Stimulated activated CD8-positive, alpha-beta memory T cell treated with anti-CD3 and anti-CD28 coated beads, Interleukin-4, amount 100 ng/mL, for 4 hours (primary cell): ENCODE measurements at places on chromosomes 11 and 22.

DNA sequence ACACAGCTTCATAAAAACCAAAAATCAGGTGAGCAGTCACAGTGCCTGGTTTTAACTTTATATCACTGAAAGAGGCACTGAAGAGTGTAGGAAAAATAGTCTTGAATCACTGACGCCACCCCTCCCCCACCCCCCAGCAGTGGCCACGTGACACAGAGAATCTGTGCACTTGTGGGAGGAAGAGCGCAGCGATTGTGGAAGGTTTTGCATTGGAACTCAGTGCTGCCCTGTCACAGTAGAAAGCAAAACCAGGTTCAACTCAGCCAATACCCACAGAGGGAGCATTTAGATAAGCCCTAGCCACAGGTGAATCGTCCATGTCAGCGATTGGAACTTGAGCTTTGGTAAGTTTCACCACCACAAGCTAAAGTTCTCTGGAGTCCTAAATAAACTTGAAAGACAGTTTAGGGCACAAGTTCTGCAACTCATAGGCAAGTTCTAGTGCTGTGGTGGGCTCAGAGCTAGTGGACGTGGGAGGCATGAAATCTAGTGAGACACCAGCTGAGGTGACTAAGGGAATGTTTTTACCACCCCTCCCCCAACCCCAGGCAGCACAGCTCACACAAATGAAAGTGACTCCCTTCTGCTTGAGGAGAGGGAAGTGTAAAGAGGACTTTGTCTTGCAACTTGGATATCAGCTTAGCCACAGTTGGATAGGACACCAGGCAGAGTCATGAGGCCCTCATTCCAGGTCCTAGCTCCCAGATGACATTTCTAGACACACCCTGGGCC lies 13.3 kb downstream of the OR52B2 start:
- DNase-seq: no peak

GRCh38 chr22:17705951-17706900 lies 67.7 kb downstream of the BCL2L13 start:
- DNase-seq: peak; percentile 2

- no peak for DNase-seq
These were observed 811 bp upstream of the P2RY2 start for GRCh38 chr11:73217131-73217809.

- DNase-seq: no peak
These were observed 595.2 kb downstream of the BRD1 start for GRCh38 chr22:49232319-49233067.

- no peak for DNase-seq
These were observed 5.5 kb downstream of the PYGM start for GRCh38 chr11:64754124-64754918.

- no peak for DNase-seq
These were observed 344 bp downstream of the IFT27 start for GRCh38 chr22:36775586-36775963.

DNA sequence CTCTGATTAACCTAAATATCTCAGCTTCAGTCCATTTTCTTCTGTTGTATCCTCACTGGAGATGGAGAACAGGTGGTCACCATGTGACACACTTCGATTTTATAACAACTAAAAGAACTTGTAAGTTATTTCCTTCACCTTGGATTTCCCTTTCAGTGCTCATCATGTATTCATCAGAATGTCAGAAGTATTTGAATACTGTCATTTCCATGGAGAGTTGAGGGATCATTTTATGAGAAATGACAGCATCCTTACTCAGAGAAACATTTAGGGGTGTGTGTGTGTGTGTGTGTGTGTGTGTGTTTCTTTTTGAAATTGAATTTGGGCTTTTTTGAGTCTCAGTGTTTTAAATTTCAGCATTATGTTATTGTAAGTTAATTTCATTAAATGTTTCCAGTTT lies 205.8 kb downstream of the ARHGAP42 start:
- no peak for DNase-seq

- DNase-seq: no peak
These were observed 107.1 kb upstream of the PARVA start for GRCh38 chr11:12270215-12270797.

DNA sequence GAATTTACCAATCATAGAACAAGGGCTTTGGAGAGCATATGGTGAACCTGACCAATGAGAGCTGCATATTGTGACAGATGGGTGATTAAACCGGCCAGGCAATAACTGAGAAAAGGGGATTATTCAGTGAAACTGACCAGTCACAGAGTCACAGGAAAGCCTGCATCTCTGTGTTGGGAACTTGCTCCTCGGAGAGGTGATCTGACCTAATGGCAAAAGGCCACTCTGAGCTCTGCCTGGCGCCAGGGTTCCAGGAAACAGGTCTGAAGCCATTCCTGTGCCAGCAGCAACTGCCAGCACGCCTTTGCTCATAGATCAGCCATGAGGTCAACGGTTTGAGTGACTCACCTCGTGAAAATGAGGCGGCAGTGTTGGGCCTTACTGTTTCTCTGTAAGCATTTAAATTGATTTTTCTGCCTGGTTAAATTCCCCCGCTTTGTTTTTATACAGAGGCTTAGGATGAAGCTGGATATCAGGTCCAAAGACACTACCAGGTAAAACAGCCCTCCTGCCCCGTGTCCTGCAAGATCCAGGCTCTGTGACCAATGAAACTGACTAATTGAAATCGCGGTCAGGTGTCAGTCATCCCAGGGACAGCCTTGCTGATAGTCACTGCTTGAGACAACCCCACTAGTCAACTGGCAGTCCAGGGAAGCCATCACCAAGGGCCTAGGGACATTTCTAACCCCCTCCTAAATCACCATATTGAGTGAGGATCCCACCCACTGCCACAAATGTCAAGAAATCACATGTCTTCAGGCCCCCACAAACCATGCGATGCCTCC lies 35.8 kb upstream of the MYOD1 start:
- no peak for DNase-seq

- DNase-seq: no peak
These were observed 406.5 kb upstream of the CCDC90B start for GRCh38 chr11:83692675-83693074.

DNA sequence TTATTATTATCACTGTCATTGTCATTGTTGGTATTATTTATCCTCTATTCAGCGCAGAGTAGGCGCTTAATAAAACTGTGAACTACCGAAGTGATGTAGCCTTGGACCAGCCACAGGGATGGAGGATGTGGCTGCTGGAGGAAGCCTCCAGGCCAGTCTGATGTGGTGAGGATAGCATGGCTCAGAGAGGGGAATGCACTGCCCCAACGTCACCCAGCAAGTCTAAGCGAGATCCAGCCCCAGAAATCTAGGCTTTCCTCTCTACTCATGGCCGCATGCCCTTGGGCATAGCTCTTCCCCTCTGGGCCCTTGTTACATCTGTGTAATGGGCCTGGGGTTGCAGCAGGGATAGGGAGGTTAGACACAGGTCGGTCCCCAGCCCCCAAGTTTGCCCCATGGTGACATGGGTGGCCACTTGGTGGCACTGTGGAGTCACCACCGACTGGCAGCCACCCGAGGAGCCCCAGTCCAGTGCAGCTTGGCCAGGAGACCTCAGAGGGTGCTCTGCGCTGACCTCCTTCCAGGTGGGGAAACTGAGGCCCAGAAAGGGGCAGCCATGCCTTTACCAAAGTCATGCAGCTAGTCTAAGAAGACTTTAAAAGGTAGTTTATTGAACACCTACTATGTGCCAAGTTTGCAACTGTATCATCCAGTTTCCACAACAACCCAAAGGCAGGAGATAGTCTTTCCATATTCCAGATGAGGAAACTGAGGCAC lies 395.7 kb downstream of the MN1 start:
- no peak for DNase-seq

- DNase-seq: no peak
These were observed 4.7 kb upstream of the CASP5 start for GRCh38 chr11:105027678-105028077.

GRCh38 chr11:70682760-70683159 lies 284.4 kb downstream of the CTTN start:
- DNase-seq: no peak

DNA sequence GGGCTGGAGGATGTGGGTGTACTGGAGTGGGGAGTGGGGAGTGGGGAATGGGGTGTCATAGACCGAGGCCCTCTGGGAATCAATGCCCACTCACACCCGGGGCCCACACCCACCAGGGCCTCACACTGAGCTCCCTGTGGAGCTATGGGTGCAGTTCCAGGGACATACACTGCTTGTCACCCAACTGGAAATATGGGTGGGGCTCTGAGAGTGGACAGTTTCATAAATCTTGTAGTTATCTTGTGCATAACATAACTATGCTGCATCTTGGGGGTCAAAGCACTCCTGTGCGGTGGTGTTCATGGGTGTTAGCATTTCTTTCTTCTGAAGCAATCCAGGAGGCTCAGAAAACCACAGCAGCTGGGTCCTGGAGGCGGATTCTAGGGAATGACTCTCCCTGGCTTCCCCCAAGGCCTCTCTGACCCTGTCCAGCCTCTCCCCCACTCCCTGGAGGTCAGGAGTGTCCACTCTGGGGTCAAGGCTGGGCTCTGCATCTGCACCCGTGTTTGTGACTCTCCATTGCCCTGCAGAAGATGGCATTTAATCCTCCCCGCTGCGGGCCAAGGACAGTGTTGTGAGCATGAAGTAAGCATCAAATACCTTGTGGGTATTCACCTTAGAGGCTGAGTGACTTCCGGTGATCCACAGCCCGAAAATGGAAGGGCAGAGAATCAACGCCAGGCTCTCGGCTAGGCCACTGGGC lies 172.5 kb downstream of the CTTN start:
- no peak for DNase-seq

GRCh38 chr11:57192316-57192715 lies 10.6 kb downstream of the LRRC55 start:
- no peak for DNase-seq

DNA sequence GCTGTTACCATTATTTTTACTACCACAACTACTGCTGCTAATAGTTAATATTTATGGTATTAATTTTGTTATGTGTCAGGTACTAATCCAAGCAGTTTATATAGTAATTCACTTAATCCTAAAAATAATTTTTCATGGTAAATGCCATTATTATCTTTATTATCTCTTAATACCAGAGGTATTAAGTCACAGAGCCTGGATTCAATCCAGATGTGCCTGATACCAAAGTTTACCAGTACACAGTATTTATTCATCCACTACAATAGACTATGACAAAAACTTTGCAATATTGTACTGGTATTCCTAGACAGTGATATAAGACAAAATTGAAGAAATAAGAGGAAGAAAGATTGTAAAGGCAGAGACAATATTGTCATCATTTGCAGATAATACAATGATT lies 24.5 kb downstream of the MAP6 start:
- DNase-seq: no peak

GRCh38 chr11:108253176-108253575 lies 30.3 kb downstream of the ATM start:
- DNase-seq: no peak

DNA sequence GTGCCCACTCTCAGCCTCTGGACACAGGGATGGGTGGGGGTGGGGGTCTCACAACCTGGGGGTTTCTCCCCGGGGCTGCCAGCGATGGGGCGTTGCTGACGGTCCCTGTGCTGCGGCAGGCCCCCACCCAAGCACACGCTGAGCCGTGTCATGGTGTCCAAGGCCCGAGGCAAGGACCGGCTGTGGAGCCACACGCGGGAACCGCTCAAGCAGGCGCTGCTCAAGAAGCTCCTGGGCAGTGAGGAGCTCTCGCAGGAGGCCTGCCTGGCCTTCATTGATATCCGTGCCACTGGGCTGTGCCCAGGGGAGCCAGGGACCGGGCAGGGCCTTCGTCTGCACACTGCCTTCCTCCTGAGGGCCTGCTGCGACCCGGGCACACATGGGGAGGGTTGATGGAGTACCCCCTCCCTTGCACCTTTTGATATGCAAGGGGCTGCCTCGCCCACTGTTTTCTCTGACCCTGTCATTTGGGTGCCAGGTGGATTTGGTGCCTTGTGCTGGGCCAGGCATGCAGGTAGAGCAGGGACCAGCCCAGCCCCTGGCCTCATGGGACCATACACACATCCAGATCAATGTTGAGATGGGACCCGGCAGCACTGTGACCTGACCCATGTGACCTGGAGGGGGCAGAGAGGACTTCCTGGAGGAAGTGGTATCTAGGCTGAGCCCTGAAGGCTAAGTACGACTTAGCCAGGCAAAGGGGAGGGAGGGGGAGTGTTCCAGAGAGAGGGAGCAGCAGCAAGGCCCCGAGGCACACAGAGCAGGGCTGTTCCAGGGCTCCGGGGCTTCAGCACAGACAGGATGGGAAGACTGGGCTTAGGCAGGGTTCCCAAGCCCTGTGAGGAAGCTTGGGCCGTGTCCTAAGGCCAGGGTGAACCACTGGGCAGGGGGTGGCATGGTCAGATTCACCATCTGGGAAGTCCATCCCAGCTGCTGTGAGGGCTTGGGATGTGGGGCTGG lies 75.2 kb downstream of the MYO7A start:
- no peak for DNase-seq

DNA sequence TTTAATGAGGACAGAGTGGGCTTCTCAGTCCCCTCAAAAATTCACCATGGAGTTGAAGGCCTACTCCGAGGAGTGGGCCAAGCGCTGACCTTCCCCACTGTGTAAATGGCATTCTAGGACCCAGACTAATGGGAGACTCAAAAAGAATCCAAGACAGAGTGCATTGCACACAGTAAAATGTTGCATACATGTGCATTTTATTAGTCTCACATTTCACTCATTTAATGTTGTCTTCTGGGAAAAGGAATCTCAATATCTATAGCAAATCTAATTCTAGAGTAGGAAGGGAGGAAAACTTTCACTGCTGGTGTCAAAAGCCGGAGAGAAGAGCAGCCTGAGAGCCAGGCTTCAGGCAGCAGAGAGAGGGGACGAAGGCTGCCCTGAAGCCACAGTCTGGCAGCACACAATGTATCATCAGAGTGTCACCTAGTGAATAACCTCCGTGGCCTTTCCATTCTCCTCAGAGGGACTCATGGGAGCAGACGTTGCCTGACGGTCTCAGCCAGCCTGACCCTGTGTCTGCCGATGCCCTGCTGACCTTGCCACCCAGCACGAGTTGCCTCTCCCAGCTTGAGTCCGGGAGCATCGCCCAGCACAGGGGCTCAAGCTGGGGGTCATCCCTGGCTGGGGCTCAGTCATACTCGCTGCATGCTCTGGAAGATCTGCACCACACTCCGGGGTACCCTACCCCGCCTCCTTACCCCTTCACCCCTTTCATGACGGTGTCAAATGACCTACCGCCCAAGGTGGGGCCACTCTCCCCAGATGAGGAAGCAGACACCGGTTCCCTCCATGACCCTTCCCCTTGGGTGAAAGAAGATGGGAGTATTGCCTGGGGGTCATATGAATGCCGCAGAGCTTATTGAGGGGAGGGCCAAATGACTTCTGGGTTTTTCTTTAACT lies 12.9 kb upstream of the POU2AF3 start:
- no peak for DNase-seq

DNA sequence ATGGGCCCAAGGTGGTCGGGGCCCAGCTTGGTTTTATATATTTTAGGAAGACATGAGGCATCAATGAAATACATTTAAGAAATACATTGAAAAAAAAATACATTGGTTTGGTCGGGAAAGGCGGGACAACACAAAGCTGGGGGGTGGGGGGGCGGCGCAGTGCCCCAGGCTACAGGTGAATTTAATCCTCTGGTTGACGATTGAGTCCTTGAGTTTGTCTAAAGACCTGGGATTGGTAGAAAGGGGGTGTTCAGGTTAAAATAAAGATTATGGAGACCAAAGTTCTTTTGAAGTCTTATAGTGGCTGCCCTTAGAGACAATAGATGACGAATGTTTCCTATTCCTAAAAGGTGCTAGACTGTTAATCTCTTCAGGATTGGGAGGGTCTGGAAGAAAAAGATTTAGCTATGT lies 3.1 kb downstream of the IFITM1 start:
- DNase-seq: no peak

GRCh38 chr22:49227670-49228069 lies 600.0 kb downstream of the BRD1 start:
- no peak for DNase-seq
